ENCODE measurements at places on chromosomes 12 and 14.

DNA sequence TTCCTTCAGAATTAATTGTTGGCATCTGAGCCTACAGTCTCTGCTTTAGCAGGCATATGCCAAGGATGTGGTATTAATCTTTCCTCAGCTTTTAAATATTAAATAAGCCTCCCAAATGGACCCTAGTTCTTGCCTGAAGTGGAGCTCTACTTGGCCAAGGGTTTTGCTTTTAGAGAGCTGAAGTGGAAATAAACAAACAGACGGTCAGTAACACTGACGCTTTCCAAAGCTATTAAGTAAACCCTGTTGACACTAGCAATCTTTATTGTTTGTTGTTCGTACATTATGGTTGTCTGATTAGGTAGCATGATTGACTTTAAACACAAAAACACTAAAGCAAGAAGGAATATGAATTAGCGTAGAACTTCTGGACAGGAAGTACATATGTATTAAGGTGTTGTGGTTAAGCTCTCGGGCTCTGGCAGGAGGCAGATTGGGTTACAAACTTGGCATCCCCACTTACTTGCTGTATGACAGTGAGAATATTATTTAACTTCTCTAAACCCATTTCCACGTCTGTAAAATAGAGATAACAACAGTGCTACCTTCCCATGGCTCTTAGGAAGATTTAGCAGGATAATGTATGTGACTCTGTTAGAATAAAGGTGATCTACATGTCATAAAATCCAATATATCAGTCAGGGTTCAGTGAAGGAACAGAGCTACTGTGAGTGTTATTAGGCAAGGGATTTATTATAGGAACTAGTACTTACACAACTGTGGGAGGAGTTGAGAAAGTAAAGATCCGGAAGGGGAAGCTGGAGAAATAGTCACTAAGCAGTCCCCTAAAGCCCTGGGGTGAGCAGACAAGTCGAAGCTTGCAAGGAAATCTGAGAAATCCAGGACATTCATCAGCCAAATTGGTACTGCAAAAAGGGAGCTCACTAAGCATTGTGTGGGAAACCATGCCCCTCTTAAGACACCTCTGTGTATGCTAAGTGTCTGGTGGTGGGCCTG lies 92.2 kb upstream of the ATF7IP start:
- no peak for DNase-seq

DNA sequence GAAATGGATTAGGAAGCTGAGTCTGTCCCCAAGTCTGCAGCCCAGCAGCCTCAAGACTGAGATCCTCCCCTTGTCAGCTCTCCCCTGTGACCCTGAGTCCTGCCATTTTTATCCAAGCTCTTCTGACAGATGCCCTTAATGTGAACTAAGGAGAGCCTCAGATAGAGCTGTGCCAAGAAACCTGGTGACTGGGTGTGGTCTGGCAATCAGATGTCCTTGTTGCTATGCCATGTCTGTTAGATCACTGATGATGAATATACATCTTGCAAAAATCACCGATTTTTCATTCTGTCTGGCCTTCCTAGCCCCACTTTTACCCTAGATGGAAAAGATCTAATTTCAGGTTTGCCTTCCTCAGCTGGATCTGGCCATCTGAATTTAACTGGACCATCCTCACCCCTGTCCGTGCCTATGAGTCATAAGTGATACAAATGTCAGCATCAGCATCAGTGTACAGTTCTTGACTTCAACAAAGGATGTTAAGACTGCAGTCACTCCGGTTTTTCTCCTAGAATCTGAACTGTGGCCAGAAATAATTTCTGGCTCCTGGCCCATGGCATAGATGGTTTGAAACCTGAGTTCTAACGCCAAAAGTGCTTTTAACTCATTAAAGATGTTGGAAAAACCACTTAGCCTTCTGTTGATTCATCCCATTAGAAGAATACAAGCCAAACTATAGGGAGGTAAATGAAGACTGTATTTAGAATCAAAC lies 61.2 kb upstream of the GRIP1 start:
- DNase-seq, result no peak

DNA sequence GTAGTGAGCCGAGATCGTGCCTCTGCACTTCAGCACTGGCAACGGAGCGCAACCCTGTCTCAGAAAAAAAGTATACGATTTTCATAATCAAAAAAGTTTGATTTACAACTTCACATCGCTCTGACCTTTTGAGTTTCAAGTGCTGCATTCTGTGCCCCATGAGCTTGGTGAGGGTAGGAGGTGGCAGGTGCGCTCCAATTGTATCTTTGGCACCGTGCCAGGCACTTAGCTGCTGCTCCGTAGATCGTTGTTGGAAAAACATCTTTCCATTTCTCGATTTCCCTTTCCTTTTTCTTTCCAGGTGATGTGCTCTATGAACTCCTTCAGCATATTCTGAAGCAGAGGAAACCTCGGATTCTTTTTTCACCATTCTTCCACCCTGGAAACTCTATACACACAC lies 203.7 kb downstream of the ETV6 start:
- no peak for DNase-seq

DNA sequence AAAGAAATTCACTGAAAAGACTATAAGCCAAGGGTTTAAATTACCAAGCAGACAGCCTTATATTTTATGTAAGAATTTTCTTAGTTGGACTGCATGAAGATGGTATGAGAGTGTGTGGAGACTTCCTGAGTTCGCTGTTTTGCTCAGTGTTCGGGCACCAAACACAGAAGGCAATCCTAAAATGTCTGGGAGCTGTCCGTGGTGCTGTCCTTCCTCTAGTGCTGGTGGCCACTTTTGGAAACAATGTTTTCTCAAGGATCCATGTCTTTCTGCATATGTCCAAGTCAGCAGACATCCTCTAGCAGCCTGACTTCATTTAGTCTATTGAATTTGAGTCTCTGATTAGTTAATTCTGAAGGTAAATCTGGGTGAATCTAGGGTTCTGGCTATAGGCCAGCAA lies 135.8 kb downstream of the SLC8A3 start:
- DNase-seq, result no peak

Data from GM12891 (cell line).